Kidney glomerular epithelial cell (primary cell): ENCODE measurements at places on chromosomes 1 and 21.

GRCh38 chr21:43351501-43352153 lies 75.3 kb downstream of the SIK1 start:
- DNase-seq = no peak

- DNase-seq = no peak
These were observed 250.3 kb upstream of the PROX1 start for GRCh38 chr1:213737398-213738035.

- no peak for DNase-seq
These were observed 134.0 kb downstream of the DMRTB1 start for GRCh38 chr1:53592985-53593757.

DNA sequence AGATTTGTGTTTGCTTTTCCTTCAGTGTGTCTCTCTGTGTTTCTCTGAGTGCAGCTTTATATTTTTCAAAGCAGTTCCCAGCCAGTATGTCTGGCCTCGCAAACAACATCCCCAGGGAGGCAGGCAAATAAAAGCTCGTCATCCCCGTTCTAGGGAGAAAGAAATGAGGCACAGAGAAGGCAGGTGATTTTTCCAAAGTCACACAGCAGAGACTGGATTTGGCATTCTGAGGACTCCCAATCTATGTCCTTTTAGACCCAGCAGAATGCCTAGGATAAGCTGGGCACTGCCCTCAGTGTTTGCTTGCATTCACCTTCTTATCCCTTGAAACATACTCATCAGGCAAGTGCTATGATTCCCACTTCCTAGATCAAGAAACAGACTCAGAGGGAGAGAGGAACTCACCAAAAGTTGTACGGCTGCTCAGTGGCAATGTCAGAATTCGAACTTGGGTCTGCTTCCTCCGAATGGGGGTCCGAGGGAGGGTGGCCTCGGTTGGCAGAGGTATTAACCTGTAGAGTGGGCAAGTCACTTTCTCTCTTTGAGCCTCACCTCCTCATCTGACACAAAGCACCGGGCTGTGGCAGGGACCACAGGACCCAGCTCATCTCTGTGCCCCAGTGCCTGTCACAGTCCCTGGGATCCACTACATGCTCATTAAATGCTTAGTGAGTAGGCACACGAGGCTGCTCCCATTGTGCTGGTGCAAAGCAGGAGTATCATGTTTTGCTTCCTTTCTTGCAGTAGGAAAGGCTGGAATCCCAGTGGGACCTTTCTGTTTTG lies 4.2 kb downstream of the RAP1GAP start:
- DNase-seq = no peak
